ENCODE measurements at places on chromosomes 3 and 15.

DNA sequence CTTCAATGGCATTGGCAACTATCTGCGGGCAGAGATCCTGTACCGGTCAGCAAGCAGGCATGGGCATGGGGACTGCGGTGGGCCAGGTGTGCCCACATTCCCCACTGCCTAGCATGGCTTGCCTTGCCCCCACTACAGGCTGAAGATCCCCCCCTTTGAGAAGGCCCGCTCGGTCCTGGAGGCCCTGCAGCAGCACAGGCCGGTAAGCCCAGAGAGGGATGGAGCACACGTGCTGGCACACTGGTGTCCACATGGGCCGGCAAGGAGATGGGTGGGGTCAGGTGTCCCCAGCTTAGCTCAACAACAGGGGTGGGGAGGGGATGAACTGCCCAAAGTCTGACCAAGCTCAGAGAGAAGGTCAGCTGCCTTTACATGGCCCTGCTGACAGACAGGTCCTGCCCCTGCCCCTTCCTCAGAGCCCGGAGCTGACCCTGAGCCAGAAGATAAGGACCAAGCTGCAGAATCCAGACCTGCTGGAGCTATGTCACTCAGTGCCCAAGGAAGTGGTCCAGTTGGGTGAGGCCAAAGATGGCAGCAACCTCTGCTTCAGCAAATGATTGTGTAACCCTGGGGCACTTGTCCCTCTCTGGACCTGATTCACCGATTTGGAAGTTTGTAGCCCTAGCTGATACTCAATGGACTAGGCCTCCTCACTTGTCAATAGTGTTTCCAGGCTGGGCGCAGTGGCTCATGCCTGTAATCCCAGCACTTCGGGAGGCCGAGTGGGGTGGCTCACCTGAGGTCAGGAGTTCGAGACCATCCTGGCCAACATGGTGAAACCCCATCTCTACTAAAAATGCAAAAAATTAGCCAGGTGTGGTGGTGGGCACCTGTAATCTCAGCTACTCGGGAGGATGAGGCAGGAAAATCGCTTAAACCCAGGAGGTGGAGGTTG lies 5.6 kb downstream of the NEIL1 start:
- DNase-seq = no peak

GRCh38 chr15:77706482-77707244 lies 74.0 kb upstream of the LINGO1 start:
- DNase-seq = no peak

- no peak for DNase-seq
These were observed 77.6 kb downstream of the BFSP2 start for GRCh38 chr3:133477487-133477886.

DNA sequence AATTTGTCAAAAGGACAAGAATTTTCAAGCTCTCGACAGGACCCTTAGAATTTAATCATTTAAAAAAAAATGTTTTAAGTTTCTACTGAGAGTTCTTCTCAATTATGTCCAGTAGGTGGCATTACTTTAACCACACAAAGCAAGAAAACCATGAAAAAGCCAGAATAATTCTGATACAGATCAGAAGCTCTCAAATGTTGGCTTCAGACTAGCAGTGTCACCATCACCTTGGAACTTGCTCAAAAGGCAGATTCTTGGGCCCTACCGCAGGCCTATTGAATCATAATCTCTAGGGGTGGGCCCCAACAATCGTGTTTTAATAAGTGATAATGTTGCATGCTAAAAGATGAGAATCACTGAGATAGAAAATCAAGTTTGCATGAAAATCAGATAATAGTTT lies 99.5 kb upstream of the KCNMB2 start:
- no peak for DNase-seq

- no peak for DNase-seq
These were observed 138.3 kb upstream of the AGBL1 start for GRCh38 chr15:85941186-85941855.

DNA sequence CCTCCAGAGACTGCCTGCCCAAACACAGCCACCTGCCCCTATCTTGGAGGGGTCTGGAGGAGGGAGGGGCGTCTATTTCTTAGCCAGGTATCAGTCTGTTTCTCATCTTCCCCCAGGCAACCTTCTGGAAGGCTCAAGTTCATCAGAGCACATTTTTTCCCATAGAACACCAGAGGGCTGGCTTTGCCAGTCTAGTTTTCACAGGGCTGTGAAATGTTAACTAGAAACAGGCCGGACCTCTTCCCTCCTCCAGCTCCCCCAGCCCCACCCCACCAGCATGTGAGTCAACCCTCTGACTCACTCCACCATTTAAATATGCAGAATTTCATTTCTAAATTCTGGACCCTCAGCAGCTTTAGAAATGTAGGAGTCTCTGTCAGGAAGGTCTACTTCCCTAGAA lies 66.9 kb downstream of the SLCO2A1 start:
- DNase-seq = no peak

DNA sequence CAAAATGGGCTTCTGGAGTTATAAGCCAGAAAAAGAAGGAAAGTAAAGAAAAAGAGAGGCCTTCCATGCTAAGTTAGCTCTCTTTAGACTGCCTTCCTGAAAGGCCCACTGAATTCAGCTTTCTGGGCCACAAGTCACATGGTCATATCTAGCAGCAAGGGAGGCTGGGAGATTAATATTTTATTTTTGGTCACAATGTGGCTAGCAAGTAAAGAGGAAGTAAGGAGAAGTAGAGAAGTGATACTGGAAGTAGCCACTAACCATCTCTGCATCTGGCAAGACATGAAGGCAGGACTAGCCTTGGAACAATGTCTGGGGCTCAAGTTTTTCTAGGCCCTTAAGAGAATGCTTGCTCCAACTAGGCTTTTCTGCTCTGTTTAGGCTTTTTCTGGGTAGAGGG lies 81.8 kb upstream of the UBE2E1 start:
- peak; percentile 66 for DNase-seq

DNA sequence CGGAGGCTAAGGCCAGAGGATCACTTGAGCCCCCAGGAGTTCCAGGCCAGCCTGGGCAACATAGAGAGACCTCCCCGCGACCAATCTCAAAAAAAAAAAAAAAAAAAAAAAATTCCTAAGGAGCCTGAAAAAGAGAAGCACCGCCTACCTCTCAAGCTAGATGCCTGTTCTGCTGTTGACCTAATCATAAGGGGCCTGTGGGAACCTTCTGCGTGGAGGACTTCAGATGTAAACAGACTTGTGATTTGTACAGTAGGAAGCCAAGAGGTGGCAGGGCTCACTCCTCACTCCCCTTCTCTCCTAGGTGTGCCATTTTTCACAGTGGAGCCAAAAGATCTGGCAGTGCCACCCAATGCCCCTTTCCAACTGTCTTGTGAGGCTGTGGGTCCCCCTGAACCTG lies 3.2 kb downstream of the TYRO3 start:
- DNase-seq = no peak

GRCh38 chr15:67901922-67902321 lies 62.1 kb upstream of the RNU6-1 start:
- DNase-seq = no peak

DNA sequence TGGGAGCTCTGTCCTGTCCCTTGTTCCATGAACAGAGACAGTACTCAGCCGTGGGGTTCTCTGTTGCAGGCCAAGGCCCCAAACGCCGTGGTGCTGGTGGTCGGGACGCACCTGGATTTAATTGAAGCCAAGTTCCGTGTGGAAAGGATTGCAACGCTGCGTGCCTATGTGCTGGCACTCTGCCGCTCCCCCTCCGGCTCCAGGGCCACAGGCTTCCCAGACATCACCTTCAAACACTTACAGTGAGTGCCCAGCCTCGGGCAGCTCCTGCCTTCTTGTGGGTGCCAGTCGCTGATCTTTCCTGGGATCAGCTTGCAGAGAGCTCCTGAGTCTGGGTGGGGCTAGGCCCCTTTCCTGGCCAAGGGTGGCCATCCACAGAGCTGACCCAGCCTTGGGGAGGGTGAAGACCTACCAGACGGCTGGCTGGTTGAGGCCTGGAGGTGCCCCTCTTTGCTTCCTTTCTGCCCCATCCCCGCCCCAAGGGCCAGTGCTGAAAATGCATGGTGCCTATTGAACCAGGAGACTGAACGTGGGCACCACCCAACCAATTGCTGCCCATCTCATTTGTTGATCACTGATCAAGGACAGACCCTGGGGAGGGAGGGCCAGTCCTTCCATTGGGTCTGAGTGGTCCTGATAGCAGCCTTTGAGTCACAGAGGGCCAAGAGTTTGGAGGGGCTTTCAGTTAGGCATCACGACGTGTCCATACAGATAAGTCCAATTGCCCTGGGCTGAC lies 106.9 kb downstream of the LRRK1 start:
- DNase-seq = no peak

- DNase-seq = no peak
These were observed 79.0 kb downstream of the IGF1R start for GRCh38 chr15:98727115-98728040.

GRCh38 chr3:130759692-130760338 lies 13.2 kb upstream of the PIK3R4 start:
- peak; percentile 79 for DNase-seq

- peak; percentile 7 for DNase-seq
These were observed 25.3 kb downstream of the RAD18 start for GRCh38 chr3:8938021-8938420.

GRCh38 chr3:157094751-157095480 lies 65.0 kb downstream of the CCNL1 start:
- no peak for DNase-seq

DNA sequence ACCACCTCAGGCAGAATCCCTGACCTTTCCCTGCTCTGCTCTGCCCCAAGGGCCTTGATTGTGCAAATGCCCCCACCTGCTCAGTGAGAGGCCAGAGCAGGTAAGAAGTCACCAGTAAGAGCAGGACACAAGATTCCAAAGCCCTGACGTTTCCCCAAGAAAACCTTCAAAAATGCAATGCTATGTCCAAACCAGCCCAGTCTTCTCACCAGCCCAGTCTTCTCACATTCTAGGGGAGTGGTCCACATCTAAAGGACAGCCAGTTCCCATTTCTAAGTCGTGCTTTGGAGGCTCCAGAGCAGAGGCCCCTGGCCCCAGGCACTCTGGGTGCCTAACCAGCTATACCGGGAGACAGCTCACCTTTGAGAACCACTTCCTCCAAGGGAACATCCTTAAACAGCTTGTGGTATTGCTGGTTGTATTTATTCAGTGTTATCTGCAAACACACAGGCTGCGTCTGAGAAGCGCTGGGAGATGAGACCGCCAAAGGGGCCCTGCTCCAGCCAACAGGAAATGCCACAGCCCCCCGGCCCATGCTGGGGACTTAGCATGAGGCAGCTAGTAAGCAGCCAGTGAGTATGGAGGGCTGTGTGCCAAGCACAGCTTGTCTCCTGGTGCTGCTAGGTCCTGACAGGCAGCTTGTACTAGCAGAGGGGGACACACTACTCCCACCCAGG lies 29.3 kb downstream of the GRAMD2A start:
- DNase-seq = no peak

DNA sequence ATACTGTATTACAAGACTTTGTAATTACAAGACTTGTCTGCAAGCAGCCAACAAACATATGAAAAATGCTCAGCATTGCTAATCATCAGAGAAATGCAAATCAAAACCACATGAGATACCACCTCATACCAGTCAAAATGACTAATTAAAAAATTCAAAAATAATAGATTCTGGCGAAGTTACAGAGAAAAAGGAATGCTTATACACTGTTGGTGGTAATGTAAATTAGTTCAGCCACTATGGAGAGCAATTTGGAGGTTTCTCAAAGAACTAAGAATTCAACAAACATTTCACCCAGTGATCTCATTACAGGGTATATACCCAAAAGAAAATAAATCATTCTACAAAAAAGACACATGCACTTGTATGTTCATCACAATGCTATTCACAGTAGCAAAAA lies 617.5 kb upstream of the CCDC54 start:
- no peak for DNase-seq

GRCh38 chr3:196620161-196620604 lies 19.3 kb upstream of the NRROS start:
- peak; percentile 96 for DNase-seq

Measured in inflammatory macrophage (primary cell).